ENCODE measurements at places on chromosomes 11 and 22.
A peak's percentile ranks its signal among the peaks of the same experiment; 100 is the strongest.

DNA sequence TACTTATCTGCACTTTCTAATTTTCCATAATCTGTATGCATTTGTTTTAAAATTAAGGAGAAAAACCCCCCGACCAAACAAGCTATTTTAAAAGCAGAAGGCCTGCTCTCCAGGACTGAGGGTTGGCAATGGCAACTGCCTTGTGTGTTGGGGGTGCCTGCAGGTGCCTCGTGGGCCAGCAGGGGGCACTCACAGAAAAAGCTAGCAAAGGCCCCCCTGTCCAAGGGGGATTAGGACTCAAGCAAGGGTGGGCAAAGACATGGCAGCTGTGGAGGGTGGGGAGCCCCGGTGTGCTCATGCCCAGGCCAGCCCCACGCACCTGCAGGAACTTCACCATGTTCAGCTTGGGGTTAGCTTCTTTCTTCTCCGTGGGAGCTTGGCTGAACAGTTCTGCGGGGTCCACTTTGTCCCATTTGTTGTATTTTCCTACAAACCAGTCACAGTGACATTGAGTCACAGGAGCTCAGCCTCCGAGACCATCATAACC is 10.3 kb downstream of the TOP3B start:
- DNase-seq, result peak; percentile 31

- no peak for DNase-seq
These were observed 9.7 kb downstream of the USP2 start for GRCh38 chr11:119371778-119372182.

DNA sequence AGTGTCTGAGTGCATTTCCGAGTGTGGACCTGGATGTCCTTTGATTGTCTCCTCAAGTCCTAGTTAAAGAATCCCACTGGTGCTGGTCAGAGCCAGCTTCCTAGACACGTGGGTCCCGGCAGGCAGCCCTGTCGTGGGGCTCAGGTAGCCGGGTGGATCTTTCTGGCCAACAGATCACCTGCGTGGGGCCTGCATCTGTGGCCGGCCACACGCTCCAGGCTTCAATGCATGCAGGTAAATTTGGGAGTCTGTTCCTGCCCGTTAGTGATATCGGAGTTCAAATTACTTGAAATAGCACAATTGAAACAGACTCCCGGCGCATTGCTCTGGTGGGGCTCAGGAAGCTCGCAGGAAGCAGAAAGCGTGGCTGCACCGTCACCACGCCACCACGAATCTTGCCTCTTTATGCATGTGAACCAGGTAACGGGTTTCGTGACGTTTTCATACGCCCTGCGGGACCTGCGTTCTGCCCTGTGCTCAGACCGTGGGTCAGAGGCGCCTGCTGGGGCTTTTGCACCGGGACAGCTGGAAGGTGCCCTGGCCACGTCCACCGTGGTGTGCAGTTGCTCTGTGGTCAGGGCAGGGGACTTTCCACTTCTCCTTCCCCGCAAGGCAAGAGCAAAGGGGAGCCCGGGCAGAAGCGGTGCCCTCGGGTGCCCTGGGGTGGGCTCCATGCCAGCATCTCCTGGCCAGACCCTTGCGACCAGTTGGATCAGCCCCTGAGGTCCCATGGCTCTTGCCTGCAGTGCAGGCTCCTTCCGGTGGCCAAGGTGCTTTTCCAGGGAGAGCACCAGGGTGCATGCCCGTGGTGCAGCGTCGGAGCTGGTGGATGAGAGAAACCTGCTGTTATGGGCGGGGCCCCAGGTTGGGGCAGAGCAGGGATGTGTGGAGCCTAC is 803.5 kb downstream of the BRD1 start:
- no peak for DNase-seq

DNA sequence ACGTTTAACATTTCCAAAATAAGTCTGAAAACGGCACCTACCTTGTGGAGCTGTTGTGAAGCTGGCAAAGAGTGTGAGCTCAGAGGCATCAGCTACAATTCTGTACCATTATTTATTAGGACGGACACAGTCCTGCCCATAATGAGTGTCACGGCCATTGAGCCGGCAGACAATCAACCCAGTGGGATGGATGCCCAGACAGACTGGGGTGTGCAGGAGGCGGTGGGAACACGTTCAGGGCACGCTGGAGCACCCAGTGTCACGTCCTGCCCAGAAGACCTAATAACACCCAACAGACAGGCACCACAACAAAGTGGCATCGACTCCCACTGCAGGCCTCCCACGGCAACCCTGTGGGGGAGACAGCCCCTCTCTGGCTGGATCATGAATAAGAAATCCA is 34.5 kb downstream of the TPST2 start:
- DNase-seq, result no peak

DNA sequence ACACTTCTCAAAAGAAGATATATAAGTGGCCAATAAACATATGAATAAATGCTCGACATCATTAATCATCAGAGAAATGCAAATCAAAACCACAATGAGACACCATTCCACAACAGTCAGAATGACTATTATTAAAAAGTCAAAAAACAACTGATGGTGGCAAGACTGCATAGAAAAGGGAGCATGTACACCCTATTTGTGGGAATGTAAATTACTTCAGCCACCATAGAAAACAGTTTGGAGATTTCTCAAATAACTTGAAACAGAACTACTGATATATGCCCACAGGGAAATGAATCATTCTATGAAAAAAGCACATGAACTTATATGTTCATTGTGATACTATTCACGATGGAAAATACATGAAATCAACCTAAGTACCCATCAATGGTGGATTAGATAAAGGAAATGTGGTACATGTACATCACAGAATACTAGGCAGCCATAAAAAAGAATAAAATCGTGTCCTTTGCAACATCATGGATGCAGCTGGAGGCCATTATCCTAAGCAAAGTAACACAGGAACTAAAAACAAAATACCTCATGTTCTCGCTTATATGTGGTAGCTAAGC is 42.4 kb downstream of the GLYATL2 start:
- DNase-seq, result no peak

GRCh38 chr11:15761235-15761634 is 595.1 kb downstream of the SOX6 start:
- no peak for DNase-seq

- no peak for DNase-seq
These were observed 1445.5 kb downstream of the BRD1 start for GRCh38 chr22:48382197-48382596.

- no peak for DNase-seq
These were observed 38.1 kb upstream of the LDLRAD3 start for GRCh38 chr11:35905646-35906276.

DNA sequence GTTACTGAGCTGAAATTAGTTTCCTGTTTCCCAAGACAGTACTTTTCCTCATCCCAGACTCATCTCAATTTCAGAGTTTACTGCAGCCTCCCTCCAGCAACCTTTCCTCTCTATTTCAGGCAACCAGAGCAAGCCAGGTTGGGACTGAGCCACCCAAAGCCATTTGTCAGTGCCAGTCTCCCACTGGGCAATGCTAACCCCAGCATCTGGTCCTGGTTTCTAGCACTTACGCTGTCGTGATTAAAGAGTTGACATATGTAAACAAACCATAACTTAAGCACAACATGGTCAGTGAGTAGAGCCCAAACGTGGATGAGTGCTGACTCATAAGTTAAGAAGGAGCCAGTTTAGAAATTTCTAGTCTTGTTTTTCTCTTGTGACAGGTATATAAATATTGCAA is 119.6 kb upstream of the BLID start:
- DNase-seq, result no peak

DNA sequence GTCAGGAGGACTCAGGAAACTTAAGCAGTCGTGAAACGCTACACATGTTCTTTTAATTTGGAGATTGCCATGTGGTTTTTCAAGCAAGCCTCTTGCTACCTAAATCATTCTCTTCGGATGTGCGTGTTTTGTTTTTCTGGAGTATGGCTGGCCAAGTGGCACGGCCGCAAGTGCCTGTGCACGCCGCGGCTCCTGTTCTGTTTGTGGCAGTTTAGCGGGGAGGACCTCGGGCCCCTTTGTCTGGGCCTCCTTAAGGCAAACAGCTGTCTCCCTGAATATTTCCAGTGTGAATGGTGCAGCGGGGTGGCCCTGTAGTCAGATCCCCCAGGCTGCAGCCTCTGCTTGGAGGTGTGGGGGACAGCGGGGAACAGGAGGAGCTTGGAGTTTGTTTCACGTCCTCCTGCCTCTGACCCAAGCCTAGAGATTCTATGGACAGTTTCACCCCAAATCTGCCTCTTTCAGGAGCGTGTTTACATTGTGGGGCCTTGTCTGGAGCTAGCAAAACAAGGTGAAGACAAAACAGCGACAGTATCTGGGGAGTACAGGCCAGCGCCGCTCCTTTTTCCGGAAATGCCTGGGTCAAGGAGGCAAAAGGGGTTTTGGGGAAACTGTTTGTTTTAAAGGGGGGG is 1.3 kb downstream of the LRP5 start:
- DNase-seq, result no peak

DNA sequence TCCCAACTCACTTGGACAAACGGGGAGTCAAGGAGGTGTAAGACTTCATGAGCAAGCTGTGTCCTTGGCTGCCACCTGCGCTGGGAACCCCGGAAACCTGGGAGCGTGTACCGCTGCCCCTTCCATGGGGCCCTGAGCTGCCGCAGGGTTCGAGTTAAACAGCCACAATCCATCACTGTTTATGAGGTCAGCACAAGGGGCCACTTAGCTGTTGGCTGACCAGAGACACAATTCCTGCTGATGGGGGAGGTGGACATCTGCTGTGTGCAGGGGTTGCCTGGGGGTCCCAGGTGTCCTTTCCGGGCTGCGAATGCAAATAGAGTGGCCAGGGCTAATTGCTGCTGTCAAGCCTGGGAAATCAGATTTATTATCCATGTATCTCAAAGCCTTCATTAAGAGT is 549.3 kb downstream of the BRD1 start:
- no peak for DNase-seq

DNA sequence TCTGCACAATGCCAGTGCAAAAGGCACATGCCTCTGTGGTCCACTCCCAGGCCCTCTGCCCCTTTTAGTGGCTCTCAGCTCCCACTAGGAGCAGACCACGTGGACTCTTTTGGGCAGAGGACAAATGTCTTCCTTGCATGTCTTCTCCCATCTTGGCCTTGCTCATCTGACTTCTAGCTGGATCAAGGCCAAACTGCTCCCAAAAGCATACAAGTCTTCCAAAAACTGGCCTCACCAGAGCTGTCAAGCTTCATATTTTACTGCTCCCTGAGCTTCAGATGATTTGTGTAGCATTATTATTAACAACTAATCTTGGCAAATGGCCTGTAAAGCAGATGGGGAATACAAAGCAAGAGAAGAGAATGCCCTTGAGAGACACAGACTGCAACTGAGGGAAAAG is 6.9 kb downstream of the SMPD1 start:
- DNase-seq, result no peak

GRCh38 chr22:38111925-38112355 is 1.5 kb upstream of the BAIAP2L2 start:
- DNase-seq, result no peak

DNA sequence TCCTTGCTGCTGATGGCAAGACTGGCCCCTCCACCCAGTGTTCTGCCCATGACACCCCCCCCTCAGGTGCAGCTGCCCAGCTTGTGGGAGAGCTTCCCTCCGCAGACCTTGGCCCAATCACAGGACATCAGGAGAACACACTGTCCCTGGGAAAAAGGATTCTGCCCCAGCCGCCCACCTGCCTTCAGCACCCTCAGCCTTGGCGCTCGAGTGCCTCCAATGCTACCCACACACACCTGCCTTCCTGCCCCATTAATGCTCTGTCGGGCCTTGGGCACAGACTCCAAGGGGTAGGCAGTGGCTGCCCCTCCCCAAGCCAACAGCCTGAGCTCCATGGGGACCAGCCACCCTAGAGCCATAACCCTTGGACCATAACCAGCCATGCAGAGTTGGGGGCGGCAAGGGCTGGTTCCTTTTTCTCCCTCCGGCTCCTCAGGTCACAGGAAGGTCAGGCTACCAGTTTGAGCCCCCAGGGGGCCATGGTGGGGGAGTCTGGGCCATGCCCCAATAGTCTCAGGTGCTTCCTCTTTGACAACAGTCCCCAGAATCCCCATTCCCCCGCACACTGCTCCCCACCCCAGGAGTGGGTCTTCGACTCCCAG is 1.3 kb upstream of the ZNF70 start:
- DNase-seq, result no peak

DNA sequence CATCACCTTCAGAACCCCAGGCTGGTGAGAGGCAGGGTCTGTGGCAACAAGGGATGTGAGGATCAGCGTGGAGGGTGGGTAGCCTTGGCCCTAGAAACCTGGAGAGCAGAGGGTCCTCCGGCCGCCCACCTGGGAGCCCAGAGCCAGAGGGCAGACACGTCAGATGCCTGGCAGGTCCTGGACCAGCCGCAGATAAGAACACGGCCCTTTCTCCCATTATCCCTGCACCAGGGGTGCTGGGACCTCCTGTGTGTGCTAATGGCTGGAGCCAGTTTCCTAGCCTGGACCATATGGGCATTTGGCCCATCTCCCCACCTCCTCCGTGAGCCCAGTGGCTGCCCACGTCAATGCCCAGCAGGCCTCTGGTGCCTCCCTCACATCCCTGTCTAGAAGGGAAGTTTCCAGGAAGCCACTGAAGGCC is 88.4 kb downstream of the MORC2 start:
- no peak for DNase-seq

- no peak for DNase-seq
These were observed 13.1 kb upstream of the RPS19BP1 start for GRCh38 chr22:39545386-39546365.

DNA sequence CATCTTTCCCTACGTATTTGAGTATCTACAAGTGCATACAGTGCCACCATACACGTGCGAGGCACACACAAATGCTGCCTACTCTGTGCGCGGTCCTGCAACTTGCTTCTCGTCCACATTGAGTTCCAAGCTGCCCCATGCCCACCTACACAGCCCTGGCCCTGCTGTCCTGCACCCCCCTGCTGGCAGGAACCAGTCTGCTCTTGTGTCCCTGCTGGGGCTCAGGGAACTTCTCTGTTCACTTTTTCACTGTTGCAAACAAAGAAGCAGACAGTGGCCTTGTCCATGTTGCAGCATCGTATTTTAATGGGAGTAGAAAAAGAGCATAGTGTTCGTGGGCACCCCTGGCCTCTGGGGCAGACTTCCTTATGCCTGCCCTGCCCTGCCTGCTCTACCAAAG is 14.0 kb downstream of the CPT1A start:
- DNase-seq, result no peak

DNA sequence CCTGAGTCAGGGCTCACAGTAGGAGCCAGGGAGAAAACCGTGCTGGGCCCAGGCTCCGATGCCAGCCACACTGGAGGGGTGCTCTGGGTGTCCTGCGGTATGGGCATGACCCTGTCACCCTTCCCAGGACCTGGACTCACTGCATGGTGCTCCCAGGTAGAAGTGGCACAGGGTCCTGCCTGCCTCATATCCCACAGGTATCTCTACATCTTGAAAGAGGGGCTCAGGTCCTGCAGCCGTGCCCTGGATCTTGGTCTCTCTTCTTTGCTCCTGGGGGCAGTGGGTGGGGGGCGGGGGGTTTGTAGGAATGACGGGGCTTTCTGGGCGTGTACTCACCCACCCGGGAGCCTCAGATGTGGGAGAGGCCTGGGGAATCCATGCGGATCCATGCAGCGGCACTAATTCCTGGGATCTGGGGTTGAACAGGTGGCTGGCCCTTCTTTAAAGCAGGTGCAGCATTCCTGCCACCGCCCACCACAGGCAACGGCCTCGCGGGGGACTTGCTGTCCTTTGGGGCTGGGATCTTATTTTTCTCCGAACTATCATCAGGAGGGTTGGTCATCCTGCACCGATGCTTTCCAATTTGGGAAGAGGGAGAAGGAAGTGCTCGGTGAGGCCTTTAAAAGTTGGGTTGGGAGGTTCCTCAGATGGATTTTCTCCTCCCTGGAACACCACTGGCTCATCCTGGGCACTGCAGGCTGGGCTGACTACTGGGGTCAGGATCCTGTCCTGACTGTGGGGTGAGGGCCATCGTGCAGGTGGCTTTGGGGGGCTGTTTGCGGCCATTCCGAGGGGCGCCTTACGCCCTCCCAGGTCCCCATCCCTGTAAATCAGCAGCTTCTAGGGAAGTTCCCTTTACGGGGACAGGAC is 886.4 kb downstream of the BRD1 start:
- DNase-seq, result no peak
